ENCODE measurements at places on chromosomes 2 and 18.

- DNase-seq = no peak
Measured at GRCh38 chr18:29512761-29513160, 1335.8 kb upstream of the CDH2 start.

- no peak for DNase-seq
Measured at GRCh38 chr2:214489702-214490101, 78.8 kb downstream of the VWC2L start.

DNA sequence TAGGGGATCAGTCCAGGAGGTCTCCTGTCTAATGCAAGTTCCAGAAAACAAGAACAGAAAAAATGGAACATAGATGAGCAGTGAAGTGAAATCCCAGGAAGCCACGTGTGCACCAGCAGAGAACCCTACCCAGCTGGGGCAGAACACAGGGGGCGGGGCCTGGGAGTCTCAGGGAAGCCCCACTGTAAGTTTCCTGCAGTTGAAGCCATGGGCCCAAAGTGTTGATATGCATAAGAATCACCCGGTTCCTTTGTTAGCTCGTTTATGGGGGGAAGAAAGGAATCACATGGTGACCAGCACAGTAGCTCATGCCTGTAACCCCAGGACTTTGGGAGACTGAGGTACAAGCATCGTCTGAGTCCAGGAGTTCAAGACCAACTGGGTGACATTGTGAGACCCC, 131.3 kb downstream of the INO80D start:
- no peak for DNase-seq

- DNase-seq = no peak
Measured at GRCh38 chr2:222859786-222860612, 837 bp upstream of the ACSL3 start.

- no peak for DNase-seq
Measured at GRCh38 chr2:219648176-219648575, 20.7 kb downstream of the SLC4A3 start.

DNA sequence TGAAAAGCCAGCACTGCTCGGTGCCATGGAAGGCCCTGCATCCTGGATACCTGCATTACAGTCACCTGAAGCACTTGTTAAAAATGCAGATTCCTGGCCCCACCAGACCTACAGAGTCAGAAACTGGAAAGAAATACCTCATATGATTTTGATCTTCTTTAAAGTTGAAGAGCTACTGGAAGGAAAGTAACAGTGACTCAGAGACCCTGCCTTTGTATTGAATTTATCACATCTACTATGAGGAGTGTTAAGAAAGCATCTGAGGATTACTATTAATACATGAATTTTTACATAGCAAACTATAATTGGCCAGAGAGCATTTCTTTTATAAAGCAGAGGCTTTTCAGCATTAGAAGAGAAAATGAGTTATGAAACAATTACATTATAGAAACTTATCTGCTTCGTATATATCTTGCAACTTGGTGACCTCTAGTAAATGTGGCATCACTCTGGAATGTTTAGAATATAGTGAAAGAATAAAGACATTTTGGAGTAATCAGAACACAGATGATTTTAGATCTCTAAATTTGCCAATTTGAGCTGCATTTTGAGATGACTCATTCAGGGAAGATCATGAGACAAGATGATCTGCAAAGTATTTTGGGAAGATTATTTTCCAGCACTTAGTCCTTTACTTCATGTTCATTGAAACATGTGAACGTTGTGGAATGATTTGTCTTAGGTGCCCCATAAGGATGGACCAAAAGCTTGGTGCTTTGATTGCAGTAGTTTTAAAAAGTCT, 12.2 kb downstream of the PTPRM start:
- DNase-seq = no peak

- DNase-seq = no peak
Measured at GRCh38 chr18:48898521-48898920, 52.2 kb downstream of the SMAD7 start.

- no peak for DNase-seq
Measured at GRCh38 chr2:42110641-42111322, 58.4 kb upstream of the EML4 start.

DNA sequence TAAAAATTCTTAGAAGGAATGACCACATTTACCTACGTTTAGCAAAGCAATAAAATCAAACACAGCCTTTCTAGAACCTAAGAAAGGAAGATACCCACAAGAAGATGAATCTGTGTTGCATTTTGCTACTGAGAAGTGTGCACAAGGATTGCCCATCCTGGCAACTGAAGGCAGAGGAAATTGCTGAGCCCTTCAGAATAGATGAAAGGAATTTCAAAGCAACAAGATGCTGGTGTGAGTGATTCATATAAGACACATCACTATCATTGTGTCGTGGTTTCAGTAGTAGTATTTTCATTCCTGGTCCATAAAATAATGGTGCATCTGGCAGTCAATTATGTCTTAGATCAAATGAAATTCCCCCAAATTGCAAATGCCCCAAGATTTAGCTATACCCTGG, 48.4 kb upstream of the ANKRD44 start:
- no peak for DNase-seq

DNA sequence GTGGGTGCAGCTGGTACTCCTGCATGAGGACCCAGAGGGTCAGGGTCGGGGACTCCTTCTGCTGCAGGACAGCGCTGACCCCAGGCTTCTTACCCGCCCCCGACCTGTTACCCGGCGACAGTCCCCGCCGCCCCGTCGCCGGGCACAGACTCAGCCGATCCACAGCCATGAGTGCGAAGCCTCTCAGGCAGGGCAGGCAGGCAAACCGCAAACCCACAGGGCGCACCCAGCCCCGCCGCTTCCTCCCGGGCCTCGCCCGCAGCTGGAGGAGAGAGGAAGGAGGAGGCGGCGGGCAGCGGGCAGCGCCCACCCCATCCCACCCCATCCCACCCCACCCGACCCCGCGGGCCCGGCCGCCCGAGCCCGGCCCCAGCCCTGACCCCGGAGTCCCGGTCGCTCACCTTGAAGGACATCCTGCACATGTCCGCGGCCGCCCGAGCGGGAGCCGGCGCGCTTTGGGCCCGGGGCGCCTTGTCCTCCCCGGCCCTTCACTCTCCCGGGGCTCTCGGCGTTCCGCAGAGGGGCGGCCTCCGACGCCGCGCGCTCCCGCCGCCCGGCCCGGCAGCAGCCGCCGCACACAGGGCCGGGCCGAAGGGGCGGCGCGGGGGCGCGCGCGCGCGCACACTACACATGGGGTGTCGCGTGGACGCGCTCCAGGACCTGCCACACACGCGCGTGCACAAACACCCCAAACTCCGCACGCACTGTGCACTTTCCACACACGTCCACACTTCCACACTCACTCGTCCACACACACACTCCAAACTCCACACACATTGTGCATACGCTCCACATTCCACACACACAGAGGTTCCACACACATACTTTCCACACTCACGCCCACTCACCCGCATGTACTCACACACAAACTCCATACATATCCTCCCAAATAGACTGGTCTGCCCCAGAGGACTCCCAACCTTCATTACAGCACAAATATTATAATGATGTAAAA, at the start of gene ANKRD29:
Gene ANKRD29 (minus strand): TSS at position 603 of the 955 bp plus-strand sequence. CDS start 181 bp downstream, at position 422.
- no peak for DNase-seq

- no peak for DNase-seq
Measured at GRCh38 chr2:43818761-43819160, 19.9 kb downstream of the ABCG5 start.

GRCh38 chr2:24024996-24025663, 15.2 kb downstream of the MFSD2B start:
- DNase-seq = no peak

DNA sequence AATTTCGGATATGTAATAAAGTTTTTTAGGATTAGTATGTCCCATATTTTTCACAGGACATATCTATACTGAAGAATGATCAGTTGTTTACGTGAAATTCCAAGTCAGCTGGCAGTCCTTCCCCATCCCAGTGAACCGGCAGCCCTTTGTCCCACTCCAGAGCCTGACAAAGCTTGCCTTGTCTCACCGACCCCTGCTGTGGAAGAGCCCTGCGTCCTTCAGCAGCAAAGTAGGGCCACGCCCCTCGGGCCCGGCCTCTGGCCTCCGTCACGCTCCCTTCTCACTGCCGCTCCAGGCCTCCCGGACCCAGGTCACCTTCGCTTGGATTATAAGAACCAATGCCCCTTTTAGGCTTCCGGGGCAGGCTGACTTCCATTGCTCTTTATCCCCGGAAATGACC, 89.8 kb upstream of the TGIF1 start:
- DNase-seq = no peak

DNA sequence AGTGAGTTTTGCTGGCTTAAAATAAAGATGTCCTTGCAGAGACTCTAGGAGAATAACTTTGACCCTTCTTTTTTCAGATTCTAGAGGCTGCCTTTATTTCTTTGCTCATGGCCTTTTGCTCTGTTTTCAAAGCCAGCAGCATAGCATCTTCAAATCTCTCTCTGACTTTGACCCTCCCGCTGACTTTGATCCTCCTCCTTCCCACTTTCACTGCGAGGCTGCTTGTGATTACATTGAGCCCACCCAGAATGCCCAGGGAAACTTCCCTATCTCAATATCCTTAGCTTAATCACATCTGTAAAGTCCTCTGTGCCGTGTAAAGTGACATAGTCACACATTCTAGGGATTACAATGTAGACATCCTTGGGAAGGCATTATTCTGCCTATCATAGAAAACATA, 23.9 kb downstream of the TACR1 start:
- DNase-seq = no peak

DNA sequence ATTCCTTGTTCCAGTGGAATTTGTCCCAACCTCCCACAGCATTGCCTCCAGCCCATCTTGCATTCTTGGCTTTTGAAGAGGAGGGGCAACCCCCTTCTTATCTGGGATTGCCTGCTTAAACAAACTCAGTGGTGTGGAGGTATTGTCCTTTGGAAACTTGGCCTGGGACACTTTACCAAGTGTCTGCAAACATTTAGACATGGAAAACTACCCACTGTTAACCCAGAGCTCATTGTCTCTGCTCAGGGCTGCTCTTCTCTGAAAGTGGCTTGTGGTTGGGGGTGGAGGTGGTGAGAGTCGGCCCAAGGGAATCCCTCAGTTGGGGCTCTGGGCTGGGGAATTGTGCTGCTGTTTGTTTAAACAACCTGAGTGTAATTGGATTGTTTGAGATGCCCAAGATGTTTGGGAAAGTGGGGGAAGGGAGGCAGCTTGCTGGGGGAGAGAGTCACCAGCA, 178.3 kb upstream of the GATA6 start:
- DNase-seq = no peak

DNA sequence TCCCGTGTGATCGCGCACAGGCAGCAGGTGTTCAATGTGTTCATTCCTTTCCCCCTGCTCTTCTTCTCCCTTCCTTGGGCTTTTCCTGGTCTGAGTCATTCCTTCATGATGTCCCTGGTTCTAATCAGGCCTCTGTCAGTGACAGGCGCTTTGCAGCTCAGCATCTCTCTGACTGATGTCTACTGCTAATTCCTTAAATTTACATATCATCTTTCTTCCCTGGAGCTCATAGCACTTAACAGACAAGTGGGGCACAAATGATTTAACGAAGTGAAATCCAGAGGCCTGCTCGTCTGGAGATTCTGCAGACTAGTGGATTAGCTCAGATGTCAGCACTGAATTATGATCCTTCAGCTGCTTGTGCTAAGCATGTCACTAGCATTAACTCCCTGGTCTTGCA, 77.9 kb downstream of the NRP2 start:
- DNase-seq = no peak

- DNase-seq = no peak
Measured at GRCh38 chr2:61950571-61951315, 45.3 kb downstream of the COMMD1 start.

- DNase-seq = no peak
Measured at GRCh38 chr2:99106913-99107312, 34.6 kb upstream of the C2orf15 start.

DNA sequence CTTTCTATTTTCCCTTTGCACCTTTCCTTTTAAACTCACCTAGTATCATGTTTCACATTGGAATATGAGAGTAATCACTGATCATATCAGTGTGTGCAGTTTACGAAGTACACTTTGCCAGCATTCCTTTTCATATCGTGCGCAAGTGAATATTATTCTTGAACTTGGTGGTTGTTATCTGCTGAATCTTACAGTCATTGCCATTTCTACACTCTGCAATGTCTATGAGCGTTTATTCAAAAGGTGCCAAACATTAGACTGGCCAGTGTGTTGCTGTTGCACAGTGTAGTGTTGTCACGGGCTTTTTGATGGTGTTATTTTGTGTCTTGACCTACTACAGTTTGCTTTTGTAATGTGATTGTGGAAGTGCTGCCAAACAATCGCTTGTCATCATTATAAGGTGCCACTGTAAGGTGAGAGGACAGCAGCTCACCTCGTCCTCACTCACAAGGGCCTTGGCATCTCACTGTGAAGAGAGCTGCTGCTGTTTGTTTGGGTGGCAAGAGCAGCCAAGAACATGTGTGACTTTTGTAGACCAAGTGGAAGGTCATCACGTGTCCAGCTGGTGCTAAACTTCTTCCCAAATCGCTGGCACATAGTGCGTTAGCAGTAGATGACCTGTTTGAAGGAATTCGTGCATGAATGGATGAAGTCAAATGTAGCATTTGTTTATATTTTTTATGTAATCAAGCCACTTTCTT, 113.3 kb downstream of the MYO1B start:
- DNase-seq = no peak

DNA sequence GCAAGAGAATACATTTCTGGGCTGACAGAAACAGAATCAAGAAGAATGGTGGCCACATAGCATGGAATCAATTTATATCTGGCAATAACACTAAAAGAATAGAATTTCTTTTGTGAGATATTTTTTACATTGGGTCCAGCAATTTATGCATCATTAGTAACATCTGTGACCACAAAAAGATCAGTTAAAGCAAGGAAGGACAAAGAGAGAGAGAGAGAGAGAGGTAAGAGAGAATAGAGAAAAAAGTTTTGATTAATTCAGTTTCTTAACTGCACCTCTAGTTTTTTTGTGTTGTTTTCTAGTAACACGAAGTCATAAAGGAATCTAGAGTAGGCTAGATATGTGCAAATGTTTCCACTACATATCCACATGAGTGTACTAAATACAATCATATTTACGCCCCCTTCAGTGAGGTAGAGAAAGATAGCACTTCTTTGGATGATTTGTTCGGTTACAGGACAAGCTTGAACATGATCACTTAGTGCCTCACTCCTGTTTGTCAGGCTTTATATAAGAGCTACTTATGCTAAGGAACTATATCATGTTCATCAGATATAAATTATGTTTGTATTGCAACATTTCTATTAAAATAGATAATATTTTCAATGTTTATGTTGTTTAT, 247.4 kb upstream of the COL3A1 start:
- DNase-seq = no peak

GRCh38 chr2:171181064-171182049, 20.7 kb upstream of the TLK1 start:
- DNase-seq = no peak

- DNase-seq = no peak
Measured at GRCh38 chr2:170277951-170278350, 100.0 kb downstream of the MYO3B start.

GRCh38 chr2:4445821-4446220, 742.4 kb downstream of the DCDC2C start:
- DNase-seq = no peak

GRCh38 chr2:239548451-239548871, 147.6 kb upstream of the HDAC4 start:
- DNase-seq = peak; percentile 65

Data from stimulated activated CD4-positive, alpha-beta T cell treated with anti-CD3 and anti-CD28 coated beads, Interleukin-1b, Interleukin-23, amount 100 ng/mL, for 24 hours (primary cell).